ENCODE measurements at places on chromosomes 1 and 21.

DNA sequence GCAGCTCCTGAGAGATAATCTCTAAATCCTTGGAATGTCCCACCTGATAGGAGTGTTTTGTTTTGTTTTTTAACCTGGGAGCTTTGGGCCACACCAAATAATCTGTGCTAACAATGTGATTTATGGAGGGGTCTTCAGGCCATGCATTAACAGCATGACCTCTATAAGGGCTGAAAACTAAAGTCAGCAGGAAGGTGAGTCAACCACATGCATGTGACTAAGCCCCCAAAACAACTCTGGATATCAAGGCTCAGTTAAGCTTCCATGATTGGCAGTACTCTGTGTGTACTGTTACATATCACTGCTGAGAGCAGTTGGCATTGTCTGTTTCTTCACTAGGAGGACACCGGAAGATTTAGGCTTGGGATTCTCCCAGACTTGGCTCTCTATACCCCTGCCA lies 10.7 kb downstream of the AUNIP start:
- no peak for ATAC-seq

DNA sequence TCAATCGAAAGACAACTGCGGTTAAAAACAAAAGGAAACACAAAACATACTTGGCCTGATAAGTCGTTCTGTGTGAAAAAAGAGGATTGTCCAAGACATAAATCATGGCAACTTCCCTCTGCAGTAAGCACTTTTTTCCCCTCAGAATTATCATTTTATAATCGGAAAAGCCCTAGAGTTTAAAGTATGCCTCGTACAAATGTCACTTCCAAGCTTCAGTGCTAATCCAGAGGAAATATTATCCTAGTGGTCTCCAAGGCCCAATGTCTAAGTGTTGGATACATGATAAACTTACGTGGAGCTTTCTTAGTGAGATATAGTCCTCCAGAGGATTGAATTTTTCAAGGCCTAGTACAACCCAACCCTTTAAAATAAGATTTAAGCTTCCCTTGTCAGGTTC lies 11.2 kb upstream of the NTMT2 start:
- no peak for ATAC-seq

DNA sequence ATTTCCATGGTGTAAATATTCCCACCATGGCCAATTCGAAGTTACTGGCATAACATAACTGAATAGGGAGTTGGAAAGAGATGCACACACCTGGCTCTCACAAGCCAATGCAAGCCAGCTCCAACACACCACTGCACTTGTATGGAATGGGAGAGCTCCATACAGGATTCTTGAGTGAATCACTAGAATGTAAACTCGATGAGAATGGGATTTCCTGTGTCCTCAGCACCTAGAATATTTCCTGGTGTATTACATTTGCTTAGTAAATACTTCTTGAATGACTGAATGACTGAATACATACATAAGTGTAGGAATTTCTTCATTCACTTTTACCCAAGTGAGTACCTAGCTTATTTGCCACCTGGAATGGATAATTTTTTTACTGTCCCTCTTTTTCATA lies 16.2 kb upstream of the PPIE start:
- no peak for ATAC-seq

GRCh38 chr1:41780916-41781315 lies 137.8 kb downstream of the HIVEP3 start:
- no peak for ATAC-seq

- no peak for ATAC-seq
Measured at GRCh38 chr1:248900637-248901036, 5.4 kb upstream of the PGBD2 start.

- no peak for ATAC-seq
Measured at GRCh38 chr1:165179306-165179705, 177.2 kb downstream of the LMX1A start.

GRCh38 chr1:30778979-30779293 lies 21.4 kb upstream of the LAPTM5 start:
- ATAC-seq, result no peak

DNA sequence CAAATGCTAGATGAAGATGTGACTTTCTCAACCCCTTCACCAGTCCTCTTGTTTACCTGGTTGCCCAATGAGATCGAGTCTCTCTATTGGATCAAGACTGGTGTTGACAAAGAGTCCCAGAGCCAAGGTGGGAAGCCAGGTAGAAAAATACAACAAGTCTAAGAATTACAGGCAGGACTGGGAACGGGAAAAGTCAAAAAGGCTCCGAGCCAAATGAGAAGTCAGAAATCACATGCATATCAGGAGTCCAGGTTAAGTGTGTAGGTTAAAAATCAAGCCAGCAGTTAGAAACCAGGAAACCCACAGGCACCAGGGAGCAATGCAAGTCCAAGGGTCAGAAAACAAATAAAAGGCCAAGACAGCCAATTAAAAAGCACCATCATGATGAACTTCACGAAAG lies 27.4 kb upstream of the DUSP23 start:
- no peak for ATAC-seq

- no peak for ATAC-seq
Measured at GRCh38 chr1:35371506-35371905, 103.0 kb downstream of the ZMYM4 start.

DNA sequence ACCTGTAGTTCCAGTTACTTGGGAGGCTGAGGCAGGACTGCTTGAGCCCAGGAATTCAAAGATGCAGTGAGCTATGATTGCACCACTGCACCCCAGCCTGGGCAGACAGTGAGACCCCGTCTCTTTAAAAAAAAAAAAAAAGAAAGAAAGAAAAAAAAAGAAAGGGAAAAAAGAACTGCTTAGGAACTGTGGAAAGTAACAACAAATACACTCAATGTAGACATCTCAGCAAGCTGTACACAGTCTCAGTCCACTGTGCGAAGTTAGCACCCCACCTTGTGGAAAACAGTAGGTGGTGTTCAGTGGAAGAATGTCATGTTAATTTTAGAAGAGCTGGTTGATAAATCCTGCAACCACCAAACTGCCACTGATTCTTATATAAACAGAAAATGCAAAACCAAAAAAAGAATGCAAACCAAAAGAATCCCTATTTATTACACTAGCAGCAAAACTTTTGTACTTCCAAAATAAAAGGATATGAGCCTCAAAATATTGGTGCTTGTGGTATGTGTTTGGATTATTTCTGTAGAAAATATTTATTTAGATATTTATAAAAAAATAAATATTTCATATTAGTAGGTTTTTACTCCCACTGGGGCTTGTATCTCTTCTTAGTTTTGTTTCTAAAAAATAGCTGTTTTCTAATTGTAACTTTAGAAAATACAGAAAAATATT lies 31.1 kb downstream of the ALG14 start:
- no peak for ATAC-seq

DNA sequence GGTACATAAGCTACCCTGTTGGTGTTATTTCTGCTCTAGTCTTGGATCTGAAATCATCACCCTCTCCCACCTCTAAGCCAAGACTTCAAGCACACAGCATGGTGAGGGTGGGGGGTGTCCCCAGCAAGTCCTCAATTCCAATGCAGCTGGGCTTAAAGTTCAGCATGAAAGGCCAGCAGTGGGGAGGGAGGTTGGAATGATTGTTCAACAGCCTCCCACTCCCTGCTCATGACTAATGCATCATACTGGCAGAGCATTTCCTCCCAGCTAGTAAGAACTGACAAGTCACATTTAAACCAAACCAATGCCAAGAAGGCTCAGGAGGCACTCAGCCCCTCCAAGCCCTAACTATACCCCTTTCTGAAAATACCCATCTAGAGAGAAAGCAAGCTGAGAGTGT lies 50.1 kb downstream of the TIAM1 start:
- peak; percentile 55 for ATAC-seq

DNA sequence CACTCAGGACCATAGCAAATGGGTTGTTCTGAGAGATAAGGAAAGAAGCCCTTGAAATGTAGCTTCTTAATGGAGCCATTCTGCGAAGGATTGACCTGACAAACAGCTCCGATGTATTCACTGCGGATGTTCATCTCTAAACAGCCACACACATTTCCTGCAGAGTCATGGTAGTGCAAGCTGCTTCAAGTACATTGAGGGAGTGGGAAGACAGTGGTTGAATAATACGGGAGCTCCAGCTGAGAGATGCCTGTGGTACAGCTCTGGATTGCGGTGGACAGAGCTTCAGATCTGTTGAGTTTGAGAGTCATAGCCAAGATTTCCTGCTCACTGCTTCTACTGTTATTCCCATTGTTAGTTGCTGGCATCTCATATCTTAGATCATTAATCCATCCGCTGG lies 86.6 kb downstream of the ZBTB18 start:
- ATAC-seq, result no peak

- no peak for ATAC-seq
Measured at GRCh38 chr1:33442141-33442540, 11.2 kb upstream of the PHC2 start.

DNA sequence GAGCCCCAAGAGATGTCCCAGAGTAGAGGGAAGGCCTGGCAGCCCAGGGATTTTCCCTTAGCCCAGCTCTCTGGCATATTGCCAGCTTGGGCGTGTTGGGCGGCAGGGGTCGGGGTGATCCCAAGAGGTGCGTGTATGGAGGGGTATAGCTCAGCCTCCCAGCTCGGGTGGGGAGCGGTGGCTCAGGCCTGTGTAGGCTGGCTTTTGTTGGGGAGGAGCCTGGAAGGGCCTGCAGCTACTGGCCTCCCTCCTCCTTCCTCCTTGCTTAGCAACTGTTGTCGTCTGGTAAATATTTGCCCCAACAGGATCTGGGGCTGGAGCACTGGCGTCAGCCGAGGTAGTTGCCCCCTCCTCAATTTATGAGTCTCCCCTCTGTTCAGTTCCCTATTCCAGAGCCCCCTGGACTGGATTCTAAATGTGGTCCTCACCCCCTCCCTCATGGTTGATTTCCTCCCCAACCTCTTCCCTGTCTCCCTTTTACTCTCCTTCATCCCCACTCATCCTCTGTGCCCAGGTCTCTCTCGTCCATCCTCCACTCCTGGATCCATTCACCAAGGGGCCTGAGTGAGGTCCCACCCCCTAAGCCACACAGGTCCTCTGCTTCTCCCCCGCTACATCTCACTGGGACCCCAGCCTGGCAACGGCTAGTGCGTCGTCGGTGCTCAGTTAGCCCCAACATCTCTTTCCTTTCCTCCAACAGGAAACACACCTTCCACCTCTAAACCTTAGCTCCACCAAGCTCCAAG lies 10.3 kb upstream of the LMNA start:
- peak; percentile 17 for ATAC-seq

GRCh38 chr1:169309178-169310166 lies 58.1 kb downstream of the NME7 start:
- ATAC-seq, result no peak

DNA sequence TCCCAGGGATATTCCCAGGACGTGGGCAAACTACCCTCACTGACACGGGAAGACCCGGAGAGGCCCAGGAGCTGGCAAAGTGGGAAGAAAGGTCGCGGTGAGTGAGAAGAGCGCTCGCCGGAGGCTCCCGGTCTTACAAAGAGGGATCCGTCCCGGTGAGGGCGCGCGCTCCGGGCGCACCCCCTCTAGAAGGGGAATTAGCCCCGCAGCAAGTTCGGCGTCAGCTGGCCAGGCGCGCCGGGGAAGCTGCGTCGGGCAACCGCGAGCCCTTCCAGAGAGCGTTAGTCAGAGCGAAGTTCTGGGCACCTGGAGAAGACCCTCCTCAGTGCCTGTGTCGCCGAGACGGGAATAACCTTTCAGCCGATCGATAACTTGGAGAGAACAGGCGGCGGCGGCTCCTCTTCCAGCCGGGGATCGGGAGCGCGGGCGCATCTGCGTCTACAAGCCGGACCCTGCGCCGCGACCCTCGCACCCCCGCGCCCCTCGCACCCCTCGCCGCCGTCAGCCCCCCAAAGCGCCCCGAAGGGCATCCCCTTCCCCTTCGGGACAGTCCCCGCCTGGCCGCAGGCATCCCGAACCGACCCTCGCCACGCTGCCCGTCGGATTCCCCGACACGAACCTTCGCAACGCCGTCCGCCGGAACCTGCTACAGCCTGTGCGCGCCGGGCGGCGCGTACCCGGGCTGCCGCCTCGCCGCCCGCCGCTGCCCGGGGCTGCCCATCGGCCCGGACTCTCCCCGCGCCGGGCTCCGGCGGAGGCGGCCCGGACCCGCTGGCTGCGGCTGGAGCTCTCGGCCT lies 485 bp downstream of the SIPA1L2 start:
- ATAC-seq, result peak; percentile 60

GRCh38 chr21:28473530-28474220 lies 519.0 kb downstream of the LTN1 start:
- ATAC-seq, result peak; percentile 61

- no peak for ATAC-seq
Measured at GRCh38 chr1:230421481-230421880, 4.7 kb downstream of the PGBD5 start.

GRCh38 chr1:36175137-36176095 lies 19.5 kb downstream of the MAP7D1 start:
- ATAC-seq, result peak; percentile 54

DNA sequence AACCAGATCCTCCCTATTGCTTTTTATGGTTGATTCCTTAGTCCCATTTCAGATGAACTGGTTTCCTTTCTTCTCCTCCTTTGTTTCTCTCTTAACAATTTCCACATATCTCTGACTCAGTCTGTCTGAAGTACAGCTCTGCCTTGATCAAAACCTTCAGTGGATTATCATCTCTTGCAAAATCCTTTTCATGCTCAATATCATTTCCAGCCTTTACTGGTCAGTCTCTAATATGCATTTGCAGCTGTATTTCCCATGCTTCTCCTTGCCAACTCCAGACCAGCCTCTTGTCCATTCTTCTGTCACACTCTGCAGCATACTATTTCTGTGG lies 72.2 kb downstream of the SNX7 start:
- no peak for ATAC-seq

DNA sequence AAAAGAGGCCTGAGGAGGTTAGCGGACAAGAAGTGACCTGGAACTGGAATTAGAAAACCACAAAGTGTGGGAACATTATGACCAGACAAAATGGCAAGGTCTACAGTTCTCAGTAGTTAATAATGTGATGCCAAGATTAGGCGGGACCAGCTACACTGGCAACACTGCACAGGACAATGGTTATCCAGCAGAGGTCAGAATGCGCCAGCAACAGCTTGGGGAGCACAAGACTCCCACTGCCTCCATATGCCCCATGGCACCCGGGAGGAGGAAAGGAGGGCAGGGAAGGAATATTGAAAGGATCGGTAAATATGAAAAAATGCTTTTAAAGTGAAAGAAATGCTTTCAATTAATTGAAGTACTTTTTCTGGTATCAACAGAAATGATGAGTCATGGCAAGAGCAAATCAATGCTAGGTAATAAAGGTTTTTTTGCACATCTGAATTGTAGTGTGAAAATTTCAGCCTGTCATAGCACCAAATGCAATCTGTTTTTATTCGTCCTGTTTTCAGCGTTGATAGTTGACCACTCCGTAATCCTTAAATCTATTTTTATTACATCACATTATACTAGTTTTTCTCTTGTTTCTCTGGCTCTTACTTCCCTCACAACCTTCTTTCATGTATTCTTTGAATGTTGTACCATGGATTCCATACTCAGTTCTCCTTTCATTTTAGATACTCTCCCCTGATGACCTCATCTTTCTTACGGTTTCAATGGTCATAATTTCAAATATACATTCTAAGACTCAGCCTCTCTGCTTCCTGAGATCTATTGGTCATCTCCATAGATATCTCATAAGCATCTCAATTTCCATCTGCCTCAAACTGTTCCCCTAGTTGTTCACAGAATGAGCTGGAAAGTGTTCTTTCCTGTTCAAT lies 30.7 kb downstream of the VCAM1 start:
- no peak for ATAC-seq

All from stimulated activated memory B cell treated with anti-CD40 and anti-IgM and Interleukin-4, amounts not matched to agents 10 μg/mL and 1 μg/mL and 100 μg/mL, for 72 hours (primary cell).